Activated CD4-positive, alpha-beta T cell treated with anti-CD3 and anti-CD28 coated beads for 36 hours (primary cell): ENCODE measurements at places on chromosomes 3 and 15. TPM values are rescaled to one million over a fixed set of nuclear protein-coding genes. Genes with fewer than 3 reads are reported as not detected.

- no peak for DNase-seq
Observed at GRCh38 chr15:93981706-93982105, 249.7 kb upstream of the MCTP2 start.

GRCh38 chr3:190167936-190168680 is 47.4 kb upstream of the P3H2 start:
- DNase-seq, result no peak

DNA sequence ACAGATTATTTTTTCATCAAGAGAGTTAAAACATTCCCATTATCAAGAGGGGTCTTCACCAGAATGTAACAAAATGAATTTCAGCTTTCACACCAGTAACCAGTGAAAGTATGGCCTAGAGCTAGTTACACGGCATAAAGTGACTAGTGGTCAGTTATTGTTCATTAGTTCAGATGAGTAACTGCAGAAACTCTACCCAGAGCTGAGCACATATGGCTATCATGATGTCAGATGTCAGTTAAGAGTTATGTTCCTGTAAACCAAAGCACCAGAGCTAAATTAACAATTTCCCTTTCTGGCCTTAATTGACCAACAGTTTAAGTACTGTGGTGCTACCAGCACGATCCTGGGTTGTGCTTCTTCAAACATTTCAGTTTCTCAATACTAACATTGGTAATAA is 6.6 kb upstream of the MRPS25 start:
- DNase-seq, result no peak

- no peak for DNase-seq
Observed at GRCh38 chr3:30720586-30721313, 114.3 kb downstream of the TGFBR2 start.

DNA sequence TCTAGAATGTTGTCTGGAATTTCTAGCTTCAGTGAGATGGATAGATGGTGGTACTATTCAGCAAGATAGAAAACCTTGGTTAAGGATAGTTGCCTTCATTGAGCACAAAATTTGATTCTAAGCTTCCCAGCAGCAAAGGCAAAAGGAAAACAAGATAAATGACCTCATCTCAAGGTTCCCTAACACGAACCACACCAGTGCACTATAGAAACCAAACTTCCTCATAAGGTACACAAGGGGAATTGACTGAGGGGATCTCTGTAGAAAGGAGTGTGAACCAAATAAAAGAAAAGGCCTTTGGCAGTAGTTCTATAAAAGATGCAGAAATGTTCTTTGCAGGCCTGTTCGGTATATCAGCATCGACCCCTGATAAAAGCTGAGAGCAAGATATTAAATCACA is 288.9 kb downstream of the SHQ1 start:
- no peak for DNase-seq

- DNase-seq, result peak; percentile 53
Observed at GRCh38 chr15:36579792-36580431, 486 bp downstream of the CDIN1 start.

Gene SENP8
- total RNA-seq, result 3.0 TPM

Gene CMTM8
- 9.3 TPM for total RNA-seq

DNA sequence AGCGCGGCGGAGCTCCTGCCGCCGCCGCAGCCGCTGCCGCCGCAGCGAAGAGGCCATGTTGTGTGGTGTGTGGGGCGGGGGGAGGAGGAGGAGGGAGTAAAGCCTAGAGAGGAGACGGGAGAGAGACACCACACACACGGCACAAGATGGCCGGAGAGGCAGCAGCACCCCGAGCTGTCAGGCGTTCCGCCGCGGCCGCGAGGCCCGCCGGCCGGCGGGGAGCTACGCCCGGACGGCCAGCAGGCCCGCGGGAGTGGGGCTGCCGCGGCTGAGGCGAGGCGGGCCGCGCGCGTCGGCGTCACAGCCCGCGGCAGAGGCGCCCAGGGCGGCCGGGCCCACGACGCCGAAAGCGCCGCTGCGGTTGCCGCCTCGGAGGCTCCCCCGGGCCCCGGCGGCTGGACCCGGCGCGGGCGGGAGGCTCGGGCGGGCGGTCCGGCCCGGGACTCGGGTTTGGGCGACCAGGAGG is 17.4 kb upstream of the CHD2 start:
- DNase-seq, result no peak

DNA sequence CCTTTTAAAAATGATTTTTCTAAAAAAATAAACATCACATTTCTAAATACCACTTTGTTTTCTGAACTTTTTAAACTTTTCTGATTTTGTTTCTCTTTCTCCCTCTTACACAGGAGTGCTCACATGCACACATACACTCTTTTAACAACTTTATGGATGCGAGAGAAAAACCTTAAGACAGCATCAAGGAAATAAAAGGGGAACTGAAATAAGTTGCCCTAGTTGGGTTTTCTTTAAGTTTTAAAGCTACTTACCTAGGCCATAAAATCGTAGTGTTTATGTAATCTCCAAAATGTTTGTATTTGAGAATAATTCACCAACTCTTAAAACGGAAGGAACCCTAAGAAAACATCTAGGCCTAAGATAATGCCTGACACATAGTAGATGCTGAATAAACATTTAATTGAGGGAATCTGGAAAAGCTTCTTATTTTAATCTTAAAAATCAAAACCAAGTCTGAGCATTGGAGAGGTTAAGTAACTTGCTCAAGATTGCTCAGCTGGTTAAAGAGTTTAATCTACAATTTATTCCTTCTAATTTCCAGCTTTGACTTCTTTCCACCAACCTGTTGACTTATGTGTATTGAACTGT is 1.2 kb upstream of the BBX start:
- no peak for DNase-seq

Gene SH2D7
- not detected for total RNA-seq

DNA sequence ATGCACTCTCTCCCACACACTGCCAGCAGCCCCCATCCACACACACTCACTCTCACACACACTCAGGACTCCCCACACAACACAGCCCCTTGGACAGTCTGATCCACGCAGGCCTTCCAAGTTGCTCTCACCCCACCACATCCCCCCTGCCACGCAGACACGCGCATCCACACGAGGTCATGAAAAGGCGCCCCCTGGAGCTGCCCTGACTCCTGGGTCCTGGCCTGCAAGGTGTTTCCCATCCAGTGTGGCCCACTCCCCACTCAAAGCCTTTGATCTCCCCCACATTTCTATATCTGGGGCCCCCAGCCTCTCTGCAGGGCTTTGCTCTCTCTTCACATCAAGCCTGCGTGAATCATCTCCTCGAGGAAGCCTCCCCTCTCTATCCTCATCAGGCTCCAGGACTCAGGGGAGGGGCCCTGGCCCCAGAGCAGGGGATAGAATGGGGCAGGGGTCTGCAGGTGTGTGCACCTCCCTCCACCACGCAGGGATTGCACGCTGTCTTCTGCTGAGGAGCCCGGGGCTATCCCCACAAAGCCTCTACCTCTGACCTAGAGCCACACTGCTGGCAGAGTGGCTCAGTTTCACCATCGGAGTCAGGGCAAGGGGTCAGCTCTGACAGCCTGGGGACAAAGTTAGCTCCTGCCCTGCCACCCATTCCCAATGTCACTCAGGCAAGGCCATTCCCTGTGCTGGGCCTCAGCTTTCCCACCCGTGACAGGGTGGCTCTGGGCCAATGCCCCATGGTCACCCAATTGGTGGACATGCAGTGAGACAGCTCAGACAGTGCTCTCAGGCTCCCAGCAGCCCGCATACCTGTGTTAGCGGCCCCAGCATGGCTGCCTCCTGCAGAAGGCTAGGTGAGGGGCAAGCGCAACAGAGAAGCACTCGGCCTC is 6.4 kb downstream of the MYL3 start:
- peak; percentile 2 for DNase-seq

GRCh38 chr3:71546821-71547220 is 36.7 kb downstream of the FOXP1 start:
- DNase-seq, result no peak

GRCh38 chr3:98388147-98388546 is 2.3 kb upstream of the OR5K3 start:
- no peak for DNase-seq

DNA sequence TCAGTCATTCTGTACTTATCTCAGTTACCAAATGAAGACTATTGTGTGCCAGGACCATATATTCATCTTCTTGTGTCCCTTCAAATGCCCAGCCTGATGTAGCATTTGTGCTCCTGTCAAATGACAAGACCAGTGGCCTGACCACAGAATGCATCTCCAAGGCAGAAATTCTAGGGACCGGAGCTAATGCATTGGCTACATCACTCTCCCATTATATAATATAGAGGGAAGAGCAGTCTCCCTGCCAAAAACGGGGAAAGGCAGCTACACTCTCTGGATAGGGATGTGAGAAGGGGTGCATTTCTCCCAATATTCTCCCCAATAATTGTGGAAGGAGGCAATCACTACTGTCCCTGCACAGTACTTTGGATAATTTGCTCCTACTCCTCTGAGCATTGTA is 312.0 kb downstream of the EPHB1 start:
- DNase-seq, result no peak

DNA sequence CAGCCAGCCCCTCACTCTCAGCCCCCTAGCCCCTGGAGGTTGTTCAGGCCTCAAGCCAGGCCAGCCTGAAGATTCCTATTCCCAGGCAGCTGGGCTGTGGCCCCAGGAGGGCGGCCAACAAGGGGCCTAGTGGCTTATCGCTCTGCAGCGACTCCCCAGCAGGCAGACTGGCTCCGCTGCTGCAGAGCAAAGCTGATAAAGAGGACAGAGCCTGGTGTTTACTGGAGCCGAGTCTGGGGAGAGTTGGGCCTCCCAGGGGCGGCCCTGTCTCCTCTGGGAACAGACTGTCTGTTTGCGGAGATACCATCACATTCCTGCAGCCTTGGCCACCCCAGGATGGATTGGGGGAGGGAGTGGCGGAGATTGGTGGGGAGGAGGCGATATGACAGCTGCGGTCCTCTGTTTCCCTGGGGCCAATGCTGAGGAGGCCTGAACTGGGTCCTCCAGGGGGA is 22.4 kb upstream of the SMAD6 start:
- no peak for DNase-seq

DNA sequence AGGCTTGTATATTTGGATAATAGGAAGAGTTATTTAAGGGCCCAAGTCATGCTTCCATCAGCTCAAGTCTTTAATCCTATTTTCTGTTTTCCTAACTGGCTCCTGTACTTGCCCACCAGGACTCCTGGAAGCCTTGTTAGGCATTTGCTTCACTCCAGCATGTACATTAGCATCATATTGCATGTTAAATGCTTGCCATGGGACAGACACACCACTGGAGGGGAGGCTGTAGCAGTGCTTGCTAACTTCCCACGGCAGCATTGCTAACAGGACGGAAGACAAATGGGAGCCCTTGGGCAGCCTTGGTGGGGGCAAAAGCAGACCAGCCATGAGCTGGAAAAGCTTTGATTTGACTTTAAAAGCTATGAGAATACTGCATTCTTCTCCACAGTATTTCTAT is 6.1 kb downstream of the TMOD2 start:
- DNase-seq, result no peak

Gene PLCL2
- 12.5 TPM for total RNA-seq

DNA sequence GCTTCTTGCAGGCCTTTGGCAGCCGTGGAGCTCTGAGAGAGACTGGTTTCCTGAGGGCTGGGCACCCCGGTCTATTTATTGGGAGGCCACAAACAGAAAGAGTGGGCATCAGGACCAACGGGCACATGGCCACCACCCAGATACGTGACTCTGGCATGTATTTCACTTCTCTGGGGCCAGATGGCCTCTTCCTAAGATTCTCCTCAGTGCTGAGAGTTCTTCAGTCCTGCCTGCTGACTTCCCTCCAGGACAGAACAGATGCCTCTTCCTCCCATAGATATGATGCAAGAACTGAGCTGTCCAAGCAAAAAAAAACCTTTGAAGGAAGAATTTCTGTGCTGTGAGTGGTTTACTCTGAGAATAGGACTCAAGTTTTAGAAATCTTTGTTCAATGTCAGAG is 107.7 kb downstream of the IGF2BP2 start:
- DNase-seq, result no peak

DNA sequence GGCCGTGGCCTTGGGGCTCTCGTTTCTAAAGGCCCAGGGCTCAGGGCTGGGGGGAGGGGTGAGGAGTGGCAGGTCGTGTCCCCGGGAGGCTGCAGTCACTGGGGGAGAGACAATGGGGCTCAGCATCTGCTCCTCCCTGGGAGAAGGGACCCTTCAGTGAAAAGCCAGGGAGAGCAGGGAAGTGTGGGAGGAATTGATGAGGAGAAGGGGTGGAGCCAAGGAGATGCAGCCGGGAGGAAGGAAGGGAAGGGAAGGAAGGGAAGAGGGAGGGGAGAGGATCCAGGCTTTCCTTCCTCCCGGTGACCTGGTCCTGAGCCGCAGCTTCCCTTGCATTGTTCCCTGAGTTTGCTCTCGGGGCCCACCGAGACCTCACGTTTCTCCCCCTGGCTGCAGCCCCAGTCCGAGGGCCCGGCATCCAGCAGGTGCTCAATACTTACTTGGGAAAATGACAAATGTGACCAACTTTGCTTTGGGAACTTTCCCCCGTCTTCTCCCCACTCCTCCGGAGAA is 1.4 kb upstream of the ZNF710 start:
- DNase-seq, result no peak

DNA sequence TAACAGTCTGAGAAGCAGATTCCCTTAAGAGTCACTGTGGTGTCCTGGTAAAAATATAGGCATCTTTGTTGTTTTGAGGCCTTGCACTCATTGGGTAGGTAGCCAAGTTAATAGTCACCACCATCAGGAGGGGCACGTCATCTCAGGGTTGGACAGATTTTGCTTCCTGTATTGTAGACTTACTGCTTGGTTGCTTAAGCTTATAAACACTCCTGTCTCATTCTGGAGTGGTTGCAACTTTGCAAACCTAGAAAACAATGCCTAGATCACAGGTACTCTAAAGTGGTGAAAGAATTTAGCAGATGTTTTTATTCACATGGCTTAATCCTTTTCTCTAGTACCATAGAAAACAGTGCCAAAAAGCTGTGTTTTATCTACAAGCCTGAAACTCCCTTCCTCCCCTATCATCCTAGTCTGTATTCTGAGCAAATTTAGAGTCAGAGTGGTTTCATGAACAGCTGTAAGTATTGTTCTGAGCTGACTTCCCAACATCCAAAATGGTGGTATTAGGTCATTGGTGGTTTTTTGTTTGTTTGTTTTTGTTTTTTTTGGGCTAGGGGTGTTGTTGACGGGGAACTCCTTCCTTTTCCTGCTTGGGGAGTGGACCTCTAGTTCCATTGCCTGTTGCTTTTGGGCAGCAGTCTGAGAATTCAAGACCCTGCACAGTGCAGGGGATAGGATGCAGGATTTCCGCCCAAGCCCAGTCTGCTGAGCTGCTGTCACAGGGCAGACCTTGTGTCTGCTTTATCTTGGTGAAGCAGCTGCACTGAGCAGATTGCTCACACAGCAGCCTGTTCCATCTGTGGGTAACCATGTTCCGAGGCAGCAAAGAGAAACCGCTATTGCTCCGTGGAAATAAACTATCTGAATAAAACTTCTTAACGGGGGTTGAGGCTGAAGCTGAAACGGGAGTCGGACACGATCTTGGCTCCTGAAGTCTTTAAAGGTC is 202.0 kb downstream of the AKAP13 start:
- peak; percentile 81 for DNase-seq

DNA sequence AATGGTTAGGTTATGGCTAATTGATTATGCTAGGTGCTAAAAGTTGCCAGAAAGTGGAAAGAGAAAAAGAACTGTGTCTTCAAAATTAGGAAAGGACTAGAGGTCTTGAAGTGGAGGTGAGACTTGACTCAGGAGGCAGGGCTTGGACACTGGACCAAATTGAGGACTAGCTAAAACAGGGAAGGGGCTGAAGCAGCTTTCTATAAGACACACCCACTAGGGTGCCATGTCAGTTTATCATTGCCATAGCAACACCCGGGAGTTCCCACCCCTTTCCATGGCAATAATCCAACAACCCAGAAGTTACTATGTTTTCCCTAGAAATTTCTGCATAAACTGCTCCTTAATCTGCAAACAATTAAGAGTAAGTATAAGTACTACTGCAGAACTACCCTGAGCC is 42.9 kb upstream of the MITF start:
- DNase-seq, result no peak

- DNase-seq, result no peak
Observed at GRCh38 chr3:65666448-65667091, 372.1 kb downstream of the MAGI1 start.

Gene GNAT1
- not detected for total RNA-seq

Gene PFN2
- total RNA-seq, result 3.6 TPM
